Panc1 (cell line): ENCODE measurements at places on chromosomes 5 and 9. TPM values are rescaled to one million over a fixed set of nuclear protein-coding genes. Genes with fewer than 3 reads are reported as not detected.
A peak's percentile ranks its signal among the peaks of the same experiment; 100 is the strongest.

The PCDHB16 gene
- 1.8 TPM for total RNA-seq

DNA sequence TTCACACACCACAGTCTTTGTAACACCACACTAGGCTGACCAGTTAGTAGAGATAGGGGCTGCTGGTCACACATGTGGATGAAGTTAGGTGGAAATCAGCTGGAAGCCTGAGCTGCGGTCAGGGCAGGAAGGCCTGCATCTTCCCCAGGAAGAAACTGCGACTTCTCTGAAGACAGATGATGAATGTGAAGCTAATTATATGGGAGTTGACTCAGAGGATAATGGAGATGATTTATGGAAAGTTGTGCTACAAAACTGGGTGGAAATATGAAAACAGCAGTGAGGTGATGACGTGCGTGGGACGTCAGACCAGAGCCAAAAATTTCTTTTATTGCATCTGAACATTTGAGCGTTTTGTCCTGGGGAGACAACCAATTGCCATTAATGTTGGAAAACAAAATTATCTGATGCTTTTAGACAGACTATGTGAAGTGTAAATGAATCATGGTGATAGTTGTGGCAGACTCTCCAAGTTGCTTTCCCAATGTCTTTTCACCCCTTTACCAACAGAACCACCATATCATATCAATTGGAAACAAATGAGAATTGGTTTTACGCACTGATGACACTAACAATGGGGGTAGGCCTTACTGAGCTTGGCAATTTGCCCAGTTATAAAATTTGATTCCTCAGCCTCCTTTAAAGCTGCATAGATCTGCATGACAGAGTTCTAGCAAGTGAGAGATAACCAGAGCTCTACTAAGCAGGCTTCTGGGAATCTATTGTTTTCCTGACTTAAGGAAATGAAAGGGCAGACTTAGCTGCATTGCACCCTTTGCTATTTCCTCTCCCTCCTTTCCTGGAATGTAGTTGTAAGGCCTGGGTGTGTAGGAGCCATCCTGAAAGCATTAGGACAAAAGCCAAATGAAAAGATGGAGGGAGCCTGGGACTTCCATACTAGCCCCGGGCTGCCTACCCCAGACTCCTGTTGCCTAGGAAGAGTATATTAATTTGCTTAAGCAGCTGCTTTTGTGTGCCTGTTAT is 84.0 kb downstream of the RAB3C start:
- no peak for DNase-seq

DNA sequence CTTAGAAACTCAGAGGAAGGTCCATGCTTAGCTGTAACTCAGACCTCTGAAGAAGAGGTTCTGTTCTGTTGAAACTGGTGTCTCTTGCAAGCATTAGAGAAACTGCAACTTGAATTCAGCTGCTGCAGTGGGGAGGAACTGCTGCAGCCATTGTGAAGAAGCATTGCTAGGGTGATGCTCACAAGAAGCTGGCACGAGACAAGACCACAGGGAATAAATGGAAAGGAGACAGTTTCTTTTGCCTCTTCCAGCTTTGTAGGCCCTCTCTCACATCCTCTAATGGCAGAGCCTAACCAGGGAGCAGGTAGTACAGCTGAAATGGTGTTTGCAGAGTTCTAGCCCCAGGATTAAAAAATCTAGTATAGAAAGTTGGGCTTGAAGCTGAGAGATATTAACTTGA is 148.0 kb upstream of the DMAC1 start:
- DNase-seq: no peak

- DNase-seq: no peak
Measured at GRCh38 chr9:21443849-21444625, 3.8 kb downstream of the IFNA1 start.

- no peak for DNase-seq
Measured at GRCh38 chr5:160020964-160021363, 12.0 kb downstream of the TTC1 start.

The TMEM215 gene
- not detected for total RNA-seq

The TNIP1 gene
- 81.9 TPM for total RNA-seq

The LRRC26 gene
- total RNA-seq: 0.69 TPM

- no peak for DNase-seq
Measured at GRCh38 chr9:76101947-76102346, 211.5 kb downstream of the PCSK5 start.

The FLT4 gene
- total RNA-seq: 0.44 TPM

The TMOD1 gene
- 1.4 TPM for total RNA-seq

DNA sequence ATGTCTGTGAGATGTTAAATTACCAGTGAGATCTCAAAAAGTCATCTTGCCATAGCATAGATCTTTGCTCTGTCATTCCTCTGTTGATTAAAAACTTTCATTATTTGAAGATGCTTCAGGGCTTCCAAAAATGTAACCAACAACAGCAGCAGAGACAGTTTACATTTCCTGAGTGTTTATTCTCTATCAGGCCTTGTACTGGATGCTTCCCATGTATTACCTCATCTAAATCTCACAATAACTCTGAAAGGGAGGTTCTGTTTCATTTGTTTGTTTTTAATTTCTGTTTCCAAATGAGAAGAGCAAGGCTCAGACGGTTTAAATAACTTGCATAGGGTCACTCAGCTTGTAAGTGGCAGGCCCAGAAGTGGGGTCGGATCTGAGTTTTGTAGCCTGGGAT is 45.2 kb downstream of the MRRF start:
- no peak for DNase-seq

DNA sequence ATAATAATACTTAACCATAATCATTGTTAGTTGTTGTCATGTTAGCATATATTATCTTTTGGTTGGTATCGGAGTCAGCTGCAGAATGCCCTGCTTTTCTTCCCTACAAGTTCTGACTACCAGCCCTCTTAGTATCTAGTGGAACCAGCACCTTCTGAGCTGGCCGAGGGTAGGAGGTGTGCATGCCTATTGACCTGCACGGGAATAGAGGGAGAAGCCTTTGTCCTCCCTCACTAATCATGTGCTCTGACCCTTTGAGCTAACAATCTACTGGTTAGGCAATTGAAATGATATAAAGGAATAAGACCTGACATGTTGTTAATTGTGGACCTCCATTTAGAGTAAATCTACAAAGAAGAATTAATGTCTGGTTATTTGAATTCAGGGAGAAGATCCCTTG is 4.1 kb downstream of the PCSK5 start:
- DNase-seq: no peak

The SLC6A19 gene
- 0.23 TPM for total RNA-seq

The PHF2 gene
- 16.6 TPM for total RNA-seq

- DNase-seq: peak; percentile 22
Measured at GRCh38 chr5:125835293-125836172, 587.7 kb upstream of the GRAMD2B start.

GRCh38 chr5:147576646-147577535 is 67.0 kb upstream of the DPYSL3 start:
- DNase-seq: peak; percentile 24

The TXNDC8 gene
- not detected for total RNA-seq

GRCh38 chr9:16254674-16255073 is 615.8 kb downstream of the BNC2 start:
- DNase-seq: no peak

- DNase-seq: no peak
Measured at GRCh38 chr5:56176871-56177533, 56.1 kb downstream of the ANKRD55 start.

The HMCN2 gene
- 0.05 TPM for total RNA-seq

GRCh38 chr5:179371121-179371510 is 25.9 kb upstream of the ADAMTS2 start:
- DNase-seq: no peak

DNA sequence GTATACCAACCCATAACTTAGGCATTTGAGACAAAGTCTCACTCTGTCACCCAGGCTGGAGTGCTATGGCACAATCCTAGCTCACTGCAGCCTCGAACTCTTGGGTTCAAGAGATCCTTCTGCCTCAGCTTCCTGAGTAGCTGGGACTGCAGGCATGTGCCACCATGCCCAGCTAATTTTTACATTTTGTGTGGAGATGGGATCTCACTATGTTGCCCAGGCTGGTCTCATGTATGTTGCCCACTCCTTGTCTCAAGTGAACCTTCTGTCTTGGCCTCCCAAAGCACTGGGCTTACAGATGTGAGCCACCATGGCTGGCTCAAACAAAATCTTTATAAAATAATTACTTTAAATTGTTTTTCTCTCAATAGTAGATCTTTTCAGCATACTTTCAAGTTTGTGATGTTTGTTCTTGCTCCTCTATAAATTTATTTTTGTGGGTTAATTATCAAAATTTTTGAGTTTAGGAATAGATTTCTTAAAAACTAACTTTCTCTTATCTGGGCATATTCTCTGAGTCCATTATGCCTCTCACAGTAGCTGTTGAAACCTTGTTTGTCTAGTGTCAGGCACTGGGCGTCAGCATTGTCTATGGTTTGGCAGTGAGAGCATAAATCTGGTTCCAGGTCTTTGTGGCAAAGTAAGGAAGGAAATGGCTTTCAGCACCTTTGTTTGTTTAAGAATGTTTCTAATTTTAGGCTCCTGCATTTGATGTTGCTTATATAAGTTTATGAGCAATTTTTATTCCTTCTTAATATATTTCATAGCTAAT is 38.7 kb downstream of the NLN start:
- DNase-seq: no peak

GRCh38 chr5:51194671-51195070 is 188.6 kb upstream of the ISL1 start:
- DNase-seq: no peak

GRCh38 chr5:128395073-128395472 is 143.0 kb downstream of the FBN2 start:
- DNase-seq: no peak

The FCHSD1 gene
- 32.8 TPM for total RNA-seq

The LHX2 gene
- total RNA-seq: 0.36 TPM

GRCh38 chr5:68344447-68345111 is 129.0 kb downstream of the PIK3R1 start:
- no peak for DNase-seq

The NME5 gene
- 1.7 TPM for total RNA-seq

DNA sequence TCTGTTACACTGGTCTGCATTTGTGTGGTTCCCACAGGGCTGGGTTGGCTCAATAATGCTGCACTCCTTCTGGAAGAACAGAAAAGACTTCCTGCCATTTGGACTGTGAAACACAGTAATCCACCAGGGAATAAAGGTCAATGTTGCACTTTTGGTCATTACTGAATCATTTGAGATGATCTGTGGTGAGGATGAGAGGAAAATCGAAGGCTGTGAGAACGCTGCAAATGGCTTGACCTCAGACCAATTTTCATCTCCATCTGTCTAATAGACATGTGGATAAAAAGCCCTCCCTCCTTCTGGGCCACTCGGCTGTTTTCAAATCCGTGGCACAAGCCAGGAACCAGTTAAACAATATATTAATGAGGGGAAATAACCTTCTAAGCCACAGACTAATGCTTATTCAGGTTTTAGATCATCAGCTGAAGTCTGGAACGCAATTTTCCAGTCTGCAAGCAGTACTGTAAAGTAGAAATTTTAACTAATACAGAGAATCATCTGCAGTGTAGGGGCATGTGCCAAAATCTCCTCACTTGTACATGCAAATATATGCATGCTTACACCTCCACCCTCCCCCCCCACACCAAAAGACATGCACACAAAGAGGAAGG is 20.2 kb downstream of the TLE1 start:
- DNase-seq: no peak

DNA sequence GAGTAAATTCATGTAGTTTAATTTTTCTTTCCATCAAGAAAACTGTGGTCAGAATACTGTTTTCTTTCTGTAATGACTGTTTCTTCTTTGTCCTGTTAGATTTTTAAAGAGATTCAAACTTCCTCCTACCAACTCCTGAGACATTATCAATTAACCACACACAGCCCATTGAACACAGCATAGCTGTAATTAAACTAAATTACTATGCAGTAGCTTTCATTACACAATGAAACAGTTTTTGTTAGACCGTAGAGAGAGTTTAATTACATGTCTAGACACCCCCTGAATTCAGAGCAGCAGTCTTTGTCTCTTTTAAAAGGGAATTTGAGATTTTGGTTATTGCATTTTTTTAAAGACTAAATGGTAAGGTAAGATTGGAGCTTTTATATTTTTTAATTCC is 77.5 kb downstream of the STARD4 start:
- no peak for DNase-seq

- no peak for DNase-seq
Measured at GRCh38 chr5:54002779-54003178, 307.6 kb downstream of the ARL15 start.

GRCh38 chr9:129138476-129139232 is 27.4 kb downstream of the PTPA start:
- DNase-seq: no peak
